ENCODE measurements at places on chromosomes 16 and 17.
A peak's percentile ranks its signal among the peaks of the same experiment; 100 is the strongest.

DNA sequence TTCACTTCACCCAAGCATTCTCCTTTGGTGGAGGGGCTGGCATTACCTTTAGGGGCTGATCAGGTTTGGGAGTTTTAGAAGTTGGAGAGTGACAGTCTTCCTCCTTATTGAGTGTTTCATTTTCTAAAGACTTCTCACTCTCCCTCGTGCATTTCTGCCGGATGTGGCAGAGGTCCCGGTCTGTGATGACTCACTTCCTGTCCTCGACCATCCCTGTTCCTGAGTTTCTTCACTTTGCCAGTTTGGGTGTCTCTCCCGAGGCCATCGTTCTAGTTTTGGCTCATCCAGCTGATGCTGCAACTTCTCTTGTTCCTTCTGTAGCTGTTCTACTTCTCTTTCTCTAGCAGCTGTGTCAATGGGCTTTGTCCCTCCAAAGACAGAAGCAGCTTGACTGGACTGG is 104.3 kb downstream of the PHKB start:
- no peak for DNase-seq

DNA sequence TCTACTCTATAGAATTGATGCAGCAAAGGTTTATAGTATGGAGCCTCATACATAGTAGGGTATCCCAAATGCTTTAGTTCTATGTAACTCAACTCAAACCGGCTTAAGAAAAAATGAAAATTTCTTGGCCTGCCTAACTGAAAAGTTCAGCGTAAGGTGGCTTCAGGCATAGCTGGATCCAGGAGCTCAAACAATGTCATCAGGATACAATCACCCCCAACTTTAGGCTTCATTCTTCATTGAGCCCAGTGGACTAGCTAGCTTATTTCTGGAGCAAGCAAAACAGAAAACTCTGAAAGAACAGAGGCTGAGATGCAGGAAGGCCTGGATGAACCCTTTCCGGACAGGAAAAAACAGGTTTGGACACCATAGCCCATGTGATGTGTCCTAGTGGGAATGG is 147.5 kb upstream of the HS3ST4 start:
- DNase-seq, result no peak

GRCh38 chr17:5665164-5665563 is 80.9 kb upstream of the NLRP1 start:
- DNase-seq, result no peak

- DNase-seq, result no peak
Measured at GRCh38 chr16:20883554-20884239, 16.5 kb downstream of the DCUN1D3 start.

- no peak for DNase-seq
Measured at GRCh38 chr16:2186505-2186904, 9.9 kb downstream of the CASKIN1 start.

DNA sequence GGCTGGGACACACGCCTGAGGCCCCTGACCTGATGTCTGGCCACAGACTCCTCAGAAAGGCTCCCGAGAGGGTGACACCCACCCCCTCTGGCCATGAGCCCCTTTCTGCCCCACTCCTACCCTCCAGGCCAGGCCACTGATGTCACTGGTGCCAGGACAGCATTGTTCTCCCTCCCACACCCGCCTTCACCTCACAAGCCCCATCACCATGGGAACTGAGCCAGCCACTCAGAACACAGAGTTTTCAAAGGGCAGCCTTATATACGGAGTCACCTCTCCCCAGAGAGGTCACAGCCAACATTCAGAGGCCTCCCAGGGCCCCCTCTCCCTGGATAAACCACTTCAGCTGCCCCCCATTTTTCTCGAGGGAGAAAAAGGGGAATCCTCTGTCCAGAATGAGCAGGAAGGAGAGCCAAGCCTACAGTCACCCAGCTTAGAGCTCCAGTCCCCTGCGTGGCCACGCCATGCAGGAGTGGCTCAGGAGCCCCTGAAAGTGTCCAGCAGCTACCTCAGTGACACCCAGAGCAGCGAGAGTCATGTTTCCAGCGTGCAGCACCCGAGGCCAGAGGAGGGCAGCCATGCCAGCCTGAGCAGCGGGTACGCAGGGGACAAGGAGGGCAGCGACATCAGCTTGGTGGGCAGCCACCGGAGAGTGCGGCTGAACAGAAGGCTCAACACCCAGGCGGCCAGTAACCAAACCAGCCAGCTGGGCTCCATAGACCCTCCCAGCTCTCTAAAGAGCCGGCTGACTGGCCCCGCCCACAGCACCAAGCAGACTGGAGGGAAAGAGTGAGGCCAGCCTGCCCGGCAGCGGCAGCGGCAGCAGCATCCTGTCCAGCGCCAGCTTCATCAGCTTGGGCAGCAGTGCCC is at the start of gene C16orf82:
TSS of gene C16orf82 (plus strand) at position 260 of the 870 bp plus-strand sequence.
- DNase-seq, result no peak

DNA sequence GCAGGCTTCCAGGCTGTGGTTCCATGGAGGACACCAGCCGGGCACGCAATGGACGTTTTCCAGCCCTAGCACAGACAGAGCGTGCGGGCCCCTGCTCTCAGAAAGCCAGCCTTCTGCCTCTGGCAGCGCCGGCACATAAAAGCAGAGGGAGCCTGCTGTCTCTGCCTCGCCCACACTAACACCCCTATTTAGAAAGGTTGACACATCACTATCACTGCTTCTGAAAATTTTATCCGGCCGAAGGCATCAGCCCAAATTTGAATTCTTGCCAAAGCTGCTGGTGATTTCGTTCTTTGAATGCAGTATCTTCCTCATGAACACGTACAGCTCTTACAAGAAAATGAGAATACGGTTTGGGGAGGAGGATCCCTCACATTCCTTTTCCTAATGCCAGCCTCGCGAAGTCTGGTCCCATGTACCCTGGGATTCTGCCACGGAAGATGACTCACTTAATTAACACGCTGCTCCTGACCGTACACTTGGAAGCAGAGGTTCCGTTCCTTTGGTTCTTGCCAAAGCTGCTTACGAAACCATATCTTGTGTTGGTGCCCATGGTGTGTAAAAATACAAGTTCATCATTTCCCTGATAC is 1.3 kb upstream of the RAB11FIP3 start:
- no peak for DNase-seq

DNA sequence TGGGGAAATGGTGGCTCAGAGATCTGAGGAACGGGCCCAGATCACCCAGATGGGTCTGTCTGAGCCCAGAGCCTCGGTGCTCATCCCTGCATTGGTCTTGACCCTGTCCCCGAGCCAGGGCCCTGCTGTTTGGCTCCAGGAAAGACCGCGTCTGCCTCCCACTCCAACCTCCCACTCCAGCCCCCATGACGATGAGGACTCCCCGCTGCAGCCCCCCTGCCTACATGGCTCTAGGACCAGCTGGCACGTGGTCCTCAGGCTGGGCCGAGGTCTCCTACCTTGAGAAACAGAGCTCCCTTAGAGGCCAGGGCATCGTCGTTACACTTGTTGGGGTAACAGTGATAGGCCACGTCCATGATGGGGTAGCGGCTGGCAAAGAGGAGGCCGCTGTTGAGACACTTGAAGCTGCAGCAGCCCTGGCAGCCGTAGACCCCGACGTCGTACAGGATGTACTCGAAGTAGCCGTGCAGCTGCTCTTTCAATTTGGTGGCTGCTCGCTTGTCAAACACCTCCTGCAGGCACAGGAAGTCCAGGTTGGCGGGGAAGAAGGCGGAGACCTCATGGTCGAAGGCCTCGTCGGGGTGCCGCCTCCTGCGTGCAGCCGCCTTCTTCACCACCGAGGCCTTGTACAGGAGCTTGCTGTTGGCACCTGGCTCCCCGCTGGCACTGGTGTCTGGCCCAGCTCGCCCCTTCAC is 59.9 kb downstream of the PRMT7 start:
- DNase-seq, result no peak

DNA sequence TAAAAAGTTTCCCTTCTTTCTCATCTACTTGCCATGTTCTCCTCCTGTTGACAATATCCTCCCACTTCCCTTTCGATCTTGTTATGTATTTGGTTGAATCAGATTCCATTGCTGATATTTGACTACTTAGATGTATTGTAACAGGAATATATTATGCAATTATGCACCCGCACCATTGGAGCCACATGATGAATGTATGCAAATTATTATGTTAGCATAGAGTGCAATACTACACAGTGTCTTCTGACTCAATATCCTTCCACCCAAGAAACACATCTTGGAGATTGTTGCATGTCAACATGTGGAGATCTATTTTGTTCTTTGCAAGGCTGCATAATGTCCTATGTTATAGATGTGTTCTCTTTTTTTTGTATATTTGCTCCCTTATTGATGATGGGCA is 219.2 kb upstream of the RBFOX1 start:
- no peak for DNase-seq

DNA sequence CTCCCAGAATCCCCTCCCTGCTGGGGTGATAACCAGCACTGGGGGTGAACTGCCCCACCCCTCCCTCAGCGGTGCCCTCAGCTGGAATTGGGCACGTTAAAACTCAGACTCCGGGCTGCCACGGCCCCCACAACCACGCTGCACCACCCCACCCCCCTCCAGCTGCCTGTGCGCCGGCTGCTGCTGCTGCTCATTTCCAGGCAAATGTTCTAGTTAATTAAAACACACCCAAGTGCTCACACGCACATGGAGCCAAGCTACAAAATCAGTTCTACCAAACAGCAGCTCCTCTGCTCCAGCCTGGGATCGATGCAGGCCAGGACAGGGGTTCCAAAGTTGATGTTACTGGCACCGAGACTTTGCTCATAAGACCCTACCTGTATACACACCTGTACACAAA is 180.5 kb downstream of the ZNF423 start:
- DNase-seq, result no peak

DNA sequence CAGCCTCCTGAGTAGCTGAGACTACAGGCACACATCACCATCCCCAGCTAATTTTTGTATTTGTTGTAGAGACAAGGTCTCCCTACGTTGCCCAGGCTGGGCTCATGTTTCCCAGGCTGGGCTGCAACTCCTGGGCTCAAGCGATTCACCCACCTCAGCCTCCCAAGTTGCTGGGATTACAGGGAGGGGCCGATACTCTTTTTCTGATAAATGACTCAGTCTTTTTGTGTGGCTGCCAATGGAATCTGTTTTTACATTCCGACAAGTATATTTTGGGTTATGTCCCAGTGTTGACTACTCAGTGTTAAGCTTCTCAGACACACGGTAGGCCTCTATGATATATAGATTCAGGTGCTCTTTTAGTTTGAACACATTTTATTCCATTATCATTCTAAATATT is 58.1 kb downstream of the SLFN11 start:
- no peak for DNase-seq

GRCh38 chr17:38578229-38579082 is 27.3 kb downstream of the SRCIN1 start:
- no peak for DNase-seq

GRCh38 chr17:74950207-74950606 is 14.5 kb downstream of the OTOP3 start:
- no peak for DNase-seq

DNA sequence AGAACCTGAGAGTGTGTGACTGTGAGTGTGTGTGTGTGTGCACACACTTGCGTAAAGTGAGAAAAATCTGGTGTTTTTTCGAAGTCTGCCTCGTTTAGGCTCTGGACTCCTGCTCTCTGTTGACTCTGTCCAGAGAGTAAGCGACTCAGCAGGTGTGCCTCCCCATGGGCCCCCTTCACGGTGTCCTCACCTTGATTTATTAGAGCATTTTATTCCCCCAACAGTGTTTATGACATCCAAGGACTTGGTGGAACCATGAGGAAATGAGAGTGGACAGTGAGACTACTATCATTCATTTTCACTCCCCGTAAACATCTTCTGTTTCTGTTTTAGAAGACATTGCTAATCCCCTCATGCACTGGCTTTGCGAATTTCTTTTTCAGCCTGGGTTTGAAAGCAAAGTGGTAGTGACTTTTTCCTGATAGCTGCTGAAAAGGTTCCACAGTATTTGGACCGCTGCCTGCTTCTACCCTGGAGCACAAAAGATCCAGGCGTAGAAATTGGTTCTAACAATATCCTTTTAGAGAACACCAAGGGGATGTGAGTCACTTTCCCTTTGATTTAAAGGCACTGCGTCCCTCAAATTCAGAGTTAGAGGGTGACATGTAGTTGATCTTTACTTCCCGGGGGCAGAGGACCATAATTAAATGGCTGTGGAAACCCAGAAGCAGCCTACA is 218.2 kb downstream of the WWOX start:
- no peak for DNase-seq

- DNase-seq, result peak; percentile 92
Measured at GRCh38 chr17:32349854-32350665, at the start of gene ZNF207. Gene ZNF207 (plus strand): TSS chr17:32350157. CDS start chr17:32350286, 129 bp downstream.

DNA sequence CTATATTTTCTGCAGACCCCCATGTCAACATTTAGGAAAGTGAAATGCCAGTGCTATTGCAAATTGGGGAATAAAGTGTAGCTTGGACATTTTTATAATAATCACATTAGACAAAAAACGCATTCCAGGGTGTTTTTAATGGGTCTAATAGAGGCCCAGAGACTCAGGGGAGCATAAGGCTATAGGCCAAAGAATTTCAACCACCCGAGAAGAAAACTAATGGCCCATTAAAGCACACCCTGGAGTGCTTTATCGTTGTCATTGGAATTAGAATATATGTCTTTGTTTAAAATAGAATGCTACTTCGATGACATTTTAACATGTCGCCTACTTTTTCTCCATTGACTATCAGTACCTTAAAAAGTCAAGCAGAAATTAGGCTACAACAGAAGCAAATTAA is 414.1 kb upstream of the CDH8 start:
- DNase-seq, result no peak

- peak; percentile 51 for DNase-seq
Measured at GRCh38 chr17:40086150-40087044, 14.0 kb downstream of the NR1D1 start.

- DNase-seq, result no peak
Measured at GRCh38 chr17:50430821-50431618, 5.0 kb downstream of the ACSF2 start.

DNA sequence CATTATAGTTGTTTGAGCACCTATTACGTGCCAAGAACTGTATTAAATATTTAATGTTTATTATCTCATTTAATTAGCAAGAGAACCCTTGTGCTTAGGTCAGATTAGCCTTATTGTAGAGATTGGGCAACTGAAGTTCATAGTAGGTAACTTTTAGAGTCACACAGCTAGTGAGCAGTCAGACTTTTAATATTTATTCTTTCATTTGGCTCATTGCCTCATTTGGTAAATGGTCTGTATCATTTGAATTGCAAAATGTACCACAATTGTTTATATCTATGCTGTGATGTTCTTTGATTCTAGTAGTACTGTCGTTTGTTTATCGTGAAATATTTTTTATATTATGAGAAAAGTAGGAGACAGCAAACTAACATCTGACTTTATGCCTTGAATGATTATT is 7.6 kb downstream of the CLTC start:
- DNase-seq, result no peak

- DNase-seq, result no peak
Measured at GRCh38 chr17:17416007-17416399, 60.8 kb upstream of the MED9 start.

DNA sequence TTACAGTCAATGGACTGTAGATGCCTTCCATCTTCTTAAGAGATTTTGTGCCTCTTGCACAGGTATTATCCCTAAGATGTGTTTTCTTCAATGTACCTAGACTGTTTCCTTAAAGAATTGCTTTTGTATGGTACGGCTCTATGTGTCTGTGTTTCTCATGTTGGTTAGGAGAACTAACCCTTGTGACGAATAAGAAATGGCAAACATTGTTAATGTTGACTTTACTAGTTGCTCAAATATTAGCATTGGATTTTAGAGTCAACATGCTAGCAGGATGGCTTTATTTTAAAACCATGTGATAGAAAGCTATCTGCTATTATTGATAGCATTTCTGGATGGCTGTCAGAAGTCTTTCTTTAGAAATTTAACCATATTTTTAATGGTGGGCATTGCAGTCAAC is 34.5 kb downstream of the WWOX start:
- no peak for DNase-seq
